ENCODE measurements at places on chromosomes 11 and 22.

GRCh38 chr11:66126808-66127555 lies 56.9 kb downstream of the PACS1 start:
- peak; percentile 28 for DNase-seq

DNA sequence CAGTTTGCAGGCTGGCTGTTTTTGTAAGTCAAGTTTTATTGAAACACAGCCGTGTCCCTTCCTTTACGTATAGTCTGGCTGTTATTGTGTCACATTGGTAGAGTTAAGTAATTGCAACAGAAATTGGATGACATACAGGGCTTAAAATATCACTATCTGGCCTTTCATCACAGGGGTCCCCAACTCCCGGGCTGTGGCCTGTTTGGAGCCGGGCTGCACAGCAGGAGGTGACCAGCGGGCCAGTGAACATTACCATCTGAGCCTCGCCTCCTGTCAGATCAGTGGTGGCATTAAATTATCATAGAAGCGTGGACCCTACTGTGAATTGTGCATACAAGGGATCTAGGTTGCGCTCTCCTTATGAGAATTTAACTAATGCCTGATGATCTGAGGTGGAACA lies 31.7 kb downstream of the EXT2 start:
- DNase-seq: no peak

GRCh38 chr22:32794449-32795213 lies 6.9 kb upstream of the TIMP3 start:
- no peak for DNase-seq

DNA sequence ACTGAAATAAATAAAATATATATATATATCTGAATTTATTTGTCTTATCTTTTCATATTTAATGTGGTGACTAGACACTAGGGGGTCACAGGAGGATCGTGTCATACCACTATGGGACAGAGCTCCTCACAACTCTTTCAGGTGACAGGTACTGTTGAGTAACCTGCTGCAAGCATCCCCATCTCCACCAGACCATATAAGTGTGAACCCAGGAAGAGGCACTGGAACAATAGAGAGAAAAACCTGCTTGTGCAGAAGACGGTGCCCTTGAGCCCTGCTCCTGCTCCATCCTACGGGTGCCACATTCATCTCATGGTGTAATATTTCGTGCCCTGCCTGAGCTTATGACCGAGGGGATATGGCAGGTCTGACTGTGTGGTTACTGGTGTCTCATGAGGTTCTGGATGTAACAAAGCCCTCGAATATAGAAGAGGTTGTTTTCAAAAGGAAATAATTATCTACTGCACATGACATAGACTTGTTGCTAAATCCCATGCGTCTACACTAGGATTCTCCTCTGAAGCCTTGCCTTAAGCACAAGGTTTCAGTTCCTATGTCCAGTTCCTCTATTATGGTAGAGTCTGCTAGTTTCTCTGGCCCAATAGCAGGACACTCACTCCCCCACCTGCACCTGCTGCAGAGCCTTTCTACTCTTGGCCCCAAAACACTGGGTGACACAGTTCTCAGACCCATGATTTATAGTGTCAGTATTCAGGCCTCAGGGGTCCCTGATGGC lies 70.4 kb downstream of the GGTLC2 start:
- DNase-seq: no peak

DNA sequence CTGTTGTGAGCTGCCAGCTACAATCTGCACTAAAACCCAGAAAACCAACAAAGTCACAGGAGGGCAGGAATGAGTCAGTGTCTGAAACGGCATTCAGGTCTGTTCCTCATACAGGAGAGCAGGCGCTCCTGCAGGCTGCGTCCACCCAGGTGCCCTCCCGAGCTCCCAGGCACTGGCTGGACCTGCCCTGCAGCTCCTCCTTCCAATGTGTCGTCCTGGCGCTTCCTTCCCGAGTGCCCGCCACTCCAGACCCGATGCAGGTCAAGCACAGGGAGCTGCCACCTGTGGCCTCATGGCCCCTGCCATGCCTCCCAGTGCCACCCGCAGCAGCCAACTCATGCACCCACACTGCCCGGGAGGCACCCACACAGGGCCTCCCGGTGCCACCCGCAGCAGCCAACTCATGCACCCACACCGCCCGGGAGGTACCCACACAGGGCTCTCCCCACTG lies 12.0 kb downstream of the BRD1 start:
- no peak for DNase-seq

DNA sequence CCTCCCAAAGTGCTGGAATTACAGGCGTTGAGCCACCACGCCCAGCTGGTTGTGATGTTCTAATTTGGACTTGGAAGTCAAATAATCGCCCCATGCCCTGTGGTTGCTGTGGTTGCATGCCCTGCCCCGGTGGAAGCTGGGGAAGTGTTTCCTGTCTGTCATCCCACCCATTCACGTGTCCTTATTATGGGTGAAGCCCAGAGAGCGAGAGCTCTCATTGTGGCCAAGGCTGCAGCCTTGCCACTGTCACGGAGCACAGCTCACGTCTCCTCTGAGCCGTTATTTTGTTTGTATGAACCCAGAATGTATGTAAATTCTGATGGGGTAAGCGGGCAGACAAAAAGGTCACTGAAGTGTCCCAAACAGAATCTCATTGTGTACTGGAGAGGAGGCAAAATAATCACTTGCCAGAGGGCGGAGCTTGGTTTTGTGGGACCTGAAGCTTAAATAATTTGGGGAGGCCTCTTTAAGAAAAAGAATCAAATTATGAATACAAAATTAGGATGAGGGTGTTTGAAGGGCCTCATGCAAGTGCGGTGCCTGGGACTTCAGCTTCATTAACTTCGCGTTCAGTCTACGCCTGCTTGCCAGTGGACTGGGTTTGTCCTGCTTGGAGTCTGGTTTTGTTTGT lies 25.8 kb upstream of the TREH start:
- no peak for DNase-seq

DNA sequence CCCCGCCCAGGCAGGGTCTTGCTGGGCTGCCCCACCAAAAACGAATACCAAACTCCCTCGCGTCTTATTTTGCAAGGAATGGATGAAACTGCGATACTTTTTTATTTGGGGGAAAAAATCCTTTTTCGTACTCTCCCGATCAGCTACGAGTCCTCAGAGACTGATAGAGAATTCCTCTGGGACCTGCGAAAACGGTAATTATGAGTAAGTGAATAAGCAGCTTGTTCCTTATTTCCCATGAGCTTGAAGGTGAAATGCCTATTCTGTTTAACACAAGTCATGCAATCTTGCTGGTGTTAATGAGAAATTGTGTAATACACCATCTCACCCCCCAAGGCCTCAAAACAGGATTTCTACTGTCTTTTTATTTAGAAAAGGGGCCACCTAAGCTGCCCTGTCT lies 5.5 kb downstream of the GRK3 start:
- no peak for DNase-seq

- DNase-seq: no peak
Observed at GRCh38 chr22:27842669-27843431, 41.3 kb upstream of the MN1 start.

GRCh38 chr11:96986516-96986915 lies 596.7 kb downstream of the JRKL start:
- DNase-seq: no peak

GRCh38 chr11:129997513-129997912 lies 5.1 kb downstream of the PRDM10 start:
- DNase-seq: no peak

- DNase-seq: no peak
Observed at GRCh38 chr22:16608931-16609330, 16.3 kb upstream of the CCT8L2 start.

DNA sequence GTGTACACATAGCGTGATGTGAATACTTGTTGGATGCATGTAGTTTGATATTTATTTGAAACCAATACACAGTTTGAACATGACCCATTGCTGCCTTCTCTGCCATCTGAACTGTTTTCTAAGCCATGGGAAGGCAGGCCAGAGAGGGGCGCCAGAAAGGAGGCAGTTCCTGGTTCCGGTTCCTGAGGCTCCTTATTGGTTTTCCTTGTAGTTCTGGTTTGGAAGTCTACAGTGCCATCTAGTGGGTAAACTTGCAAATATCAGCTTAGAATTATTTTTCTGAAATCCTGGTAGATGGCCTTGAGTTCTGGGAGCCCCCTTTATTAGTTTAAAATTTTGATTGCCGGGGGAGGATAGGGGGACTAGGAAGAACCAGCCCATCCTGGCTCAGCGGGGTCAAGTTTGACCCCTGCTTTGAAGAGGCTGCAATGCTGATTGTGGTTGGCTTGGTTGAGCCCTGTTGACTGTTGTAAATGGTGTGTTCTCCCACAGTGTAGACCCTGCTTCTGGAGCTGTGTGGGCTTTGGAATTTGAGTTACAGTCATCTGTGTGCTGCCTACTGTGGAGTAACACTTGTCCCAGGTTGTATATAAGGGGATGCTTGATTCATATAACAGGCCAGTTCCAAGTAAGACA lies 48.4 kb downstream of the GRAMD1B start:
- DNase-seq: no peak

- no peak for DNase-seq
Observed at GRCh38 chr11:134034496-134035381, 34.1 kb upstream of the JAM3 start.

- no peak for DNase-seq
Observed at GRCh38 chr11:114256176-114256966, 39.8 kb upstream of the NNMT start.

DNA sequence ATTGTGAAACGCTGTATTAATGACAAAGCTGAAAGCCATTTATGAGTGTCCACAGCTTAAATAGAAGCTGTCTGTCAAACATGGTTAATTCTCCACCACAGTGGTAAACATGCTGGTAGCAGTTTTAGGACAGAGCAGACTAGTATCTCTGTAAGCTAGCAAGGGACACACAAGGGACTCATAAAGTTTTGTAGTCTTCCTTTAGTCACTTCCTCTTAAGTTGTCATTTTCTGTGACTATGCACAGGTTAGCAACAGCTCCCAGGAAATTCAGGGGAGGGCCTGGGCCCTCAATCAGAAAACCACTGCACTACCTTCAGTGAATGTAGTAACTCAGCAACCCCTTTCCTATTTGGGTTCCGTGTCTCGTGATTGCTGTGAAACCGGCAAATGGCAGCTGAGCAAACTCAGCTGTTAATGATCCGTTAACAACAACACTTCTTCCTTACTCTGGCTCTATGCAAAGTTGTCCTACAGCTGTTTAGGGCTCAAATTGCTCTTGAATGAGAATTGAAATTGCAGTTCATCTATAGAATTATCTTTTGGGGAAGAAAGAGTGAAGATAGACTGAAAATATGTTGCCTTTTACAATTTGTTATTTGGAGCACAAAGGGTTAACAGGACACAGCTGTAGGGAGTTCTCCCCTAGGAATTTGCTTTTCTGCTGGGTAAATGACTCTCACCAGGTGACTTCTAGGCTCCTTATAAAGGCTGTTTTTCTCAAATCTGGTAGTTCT lies at the start of gene MMP26:
Gene MMP26, plus strand, starts transcription at position 731 of the 736 bp plus-strand sequence.
- no peak for DNase-seq

DNA sequence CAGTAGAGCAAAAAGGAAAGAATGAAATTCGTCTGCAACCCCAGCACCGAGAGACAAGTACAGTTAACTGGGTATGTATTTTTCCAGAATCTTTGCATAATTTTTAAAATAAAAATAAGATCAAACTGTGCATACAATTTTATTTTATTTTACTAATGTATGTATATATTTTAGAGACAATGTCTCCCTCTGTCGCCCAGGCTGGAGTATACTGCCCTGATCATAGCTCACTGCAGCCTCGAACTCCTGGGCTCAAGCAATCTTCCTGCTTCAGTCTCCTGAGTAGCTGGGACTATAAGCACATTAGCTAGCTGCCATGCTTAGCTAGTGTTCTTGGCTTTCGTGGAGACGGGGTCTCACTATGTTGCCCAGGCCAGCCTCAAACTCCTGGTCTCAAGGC lies 18.8 kb upstream of the DRD2 start:
- no peak for DNase-seq

GRCh38 chr11:1853376-1854131 lies 670 bp downstream of the LSP1 start:
- DNase-seq: no peak

DNA sequence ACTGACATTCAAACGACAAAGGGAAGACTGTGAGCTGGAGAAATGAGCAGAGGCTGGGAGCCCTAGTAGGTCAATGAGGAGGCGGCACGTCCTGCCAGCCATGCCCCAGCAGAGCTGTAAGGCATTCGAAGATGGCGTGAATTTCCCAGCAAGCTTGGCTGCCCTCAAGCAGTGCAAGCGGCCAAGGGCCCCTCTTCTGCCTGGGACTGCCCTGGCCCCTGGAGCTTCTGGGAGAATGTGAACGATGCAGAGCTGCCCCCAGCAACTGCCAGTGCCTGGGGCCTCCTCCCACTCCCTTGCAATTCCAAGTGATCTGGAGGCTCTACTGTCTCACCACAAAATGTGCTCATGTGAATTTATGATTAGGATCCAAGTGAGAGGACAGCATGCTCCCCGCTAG lies 4.3 kb downstream of the PPM1F start:
- DNase-seq: no peak

- no peak for DNase-seq
Observed at GRCh38 chr22:36257308-36257707, 4.4 kb downstream of the APOL1 start.

DNA sequence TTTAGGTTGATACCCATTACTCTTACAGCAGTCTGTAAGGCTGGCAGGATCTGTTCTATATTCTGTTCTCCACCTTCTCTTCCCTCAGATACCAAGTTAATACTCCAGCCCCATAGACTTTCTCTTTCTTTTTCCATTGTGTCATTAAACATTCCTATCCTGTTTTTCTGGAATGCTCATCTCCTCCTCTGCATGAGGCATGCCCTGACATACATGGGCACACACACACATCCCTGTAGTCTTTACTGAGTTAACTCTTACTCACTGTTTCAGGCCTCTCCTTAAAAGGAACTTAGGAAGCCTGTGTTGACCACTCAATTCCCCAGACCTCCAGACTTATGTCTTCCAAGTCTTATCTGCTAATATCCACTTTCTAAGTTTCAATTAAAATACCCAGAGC lies 476.8 kb downstream of the METTL15 start:
- no peak for DNase-seq

DNA sequence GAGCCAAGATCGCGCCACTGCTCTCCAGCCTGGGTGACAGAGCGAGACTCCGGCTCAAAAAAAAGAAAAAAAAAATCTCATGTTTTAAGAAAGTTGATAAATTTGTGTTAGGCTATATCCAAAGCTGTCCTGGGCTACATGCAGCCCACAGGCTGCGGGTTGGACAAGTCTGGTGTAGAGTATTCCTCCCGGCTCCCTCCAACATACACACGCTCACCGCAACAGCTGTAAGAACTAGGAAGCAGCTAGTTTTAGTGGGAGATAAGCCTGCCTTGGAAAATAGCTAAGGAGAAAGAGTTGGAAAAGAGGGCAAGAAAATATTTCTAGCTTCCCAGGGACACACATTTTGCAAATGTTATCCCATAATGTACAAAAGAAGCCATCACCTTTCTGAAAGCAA lies 46.6 kb downstream of the CELF1 start:
- DNase-seq: no peak

- DNase-seq: no peak
Observed at GRCh38 chr11:72673284-72673942, 809 bp downstream of the PDE2A start.

DNA sequence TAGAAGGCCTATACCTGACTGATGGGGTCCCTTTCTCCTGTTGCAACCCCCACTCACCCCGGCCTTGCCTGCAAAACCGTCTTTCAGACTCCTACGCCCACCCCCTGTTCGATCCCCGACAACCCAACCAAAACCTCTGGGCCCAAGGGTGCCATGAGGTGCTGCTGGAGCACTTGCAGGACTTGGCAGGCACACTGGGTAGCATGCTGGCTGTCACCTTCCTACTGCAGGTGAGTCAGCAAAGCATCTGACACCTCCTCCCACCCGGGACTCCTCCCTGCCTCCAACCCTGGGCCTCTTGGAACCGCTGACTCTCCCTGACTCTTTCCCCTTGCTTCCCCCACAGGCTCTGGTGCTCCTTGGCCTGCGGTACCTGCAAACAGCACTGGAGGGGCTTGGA lies 1.2 kb downstream of the ROM1 start:
- no peak for DNase-seq
